Stimulated activated CD4-positive, alpha-beta T cell treated with anti-CD3 and anti-CD28 coated beads, TNF-alpha, amount 100 ng/mL, for 4 hours (primary cell): ENCODE measurements at places on chromosomes 7 and 10.

DNA sequence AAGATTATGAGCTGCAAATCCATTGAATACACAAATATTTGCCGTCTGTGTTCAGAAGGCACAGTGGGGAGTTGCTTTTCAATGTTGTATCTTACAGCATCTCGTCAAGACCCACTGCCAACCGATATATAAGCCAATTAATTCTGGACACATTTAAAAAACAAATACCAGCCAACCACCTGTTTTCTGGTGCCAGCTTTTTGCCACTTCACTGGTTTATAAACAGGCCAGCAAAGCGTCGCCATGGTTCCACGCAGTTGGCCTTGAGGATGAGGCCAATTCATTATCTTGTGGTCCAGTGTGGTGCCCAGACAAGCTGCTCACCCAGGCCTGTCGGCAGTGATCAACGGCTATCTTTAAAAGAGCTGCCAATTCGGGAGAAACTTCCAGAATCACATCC, 321.0 kb downstream of the TCERG1L start:
- no peak for DNase-seq

GRCh38 chr10:10365676-10366075, 652.0 kb upstream of the CELF2 start:
- no peak for DNase-seq

- DNase-seq = no peak
Observed at GRCh38 chr7:143407287-143408251, 1.1 kb downstream of the EPHA1 start.

- DNase-seq = no peak
Observed at GRCh38 chr7:4738711-4739527, 36.5 kb upstream of the AP5Z1 start.

DNA sequence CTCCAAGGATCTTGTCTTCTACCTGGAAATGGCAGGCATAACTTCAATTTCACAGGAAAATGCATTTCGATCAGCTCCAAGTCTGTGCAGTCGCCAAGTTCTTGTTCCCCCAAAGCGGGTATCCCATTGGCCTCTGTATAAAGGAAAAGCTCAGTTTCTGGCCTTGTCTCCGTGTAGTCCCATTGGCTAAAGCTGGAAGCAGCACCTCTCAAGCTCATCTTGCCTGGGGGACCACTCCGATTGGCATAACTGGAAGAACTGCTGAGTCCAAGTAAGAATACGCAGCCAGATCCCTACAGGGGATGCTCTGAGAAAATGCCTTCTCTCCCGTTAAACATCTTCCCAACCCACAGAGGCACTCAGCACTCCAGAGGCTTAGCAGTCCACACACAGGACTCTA, 205.2 kb downstream of the GFRA1 start:
- no peak for DNase-seq

DNA sequence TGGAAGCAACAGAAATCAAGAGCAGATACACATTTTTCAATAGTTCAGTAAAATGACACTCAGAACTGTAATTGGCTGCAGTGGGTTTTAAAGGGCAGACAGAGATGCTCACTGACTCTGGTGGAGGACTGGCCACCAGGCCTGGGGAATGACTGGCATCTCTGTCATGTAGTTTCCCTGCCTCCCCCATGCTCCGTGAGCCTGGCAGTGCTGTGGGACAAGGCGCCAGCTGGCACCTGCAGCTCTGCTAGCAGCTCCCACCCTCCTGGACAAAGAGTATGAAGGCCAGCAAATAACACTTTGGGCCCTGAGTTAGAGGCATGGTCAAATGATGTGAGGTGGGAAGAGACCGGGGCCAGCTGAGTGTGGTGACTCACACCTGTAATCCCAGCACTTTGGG, 15.0 kb downstream of the TSPAN33 start:
- DNase-seq = no peak

- DNase-seq = no peak
Observed at GRCh38 chr10:3270577-3271316, 98.2 kb upstream of the PITRM1 start.

- no peak for DNase-seq
Observed at GRCh38 chr7:12690041-12690878, 2.8 kb downstream of the ARL4A start.

- no peak for DNase-seq
Observed at GRCh38 chr10:109374215-109374614, 549.1 kb downstream of the XPNPEP1 start.

DNA sequence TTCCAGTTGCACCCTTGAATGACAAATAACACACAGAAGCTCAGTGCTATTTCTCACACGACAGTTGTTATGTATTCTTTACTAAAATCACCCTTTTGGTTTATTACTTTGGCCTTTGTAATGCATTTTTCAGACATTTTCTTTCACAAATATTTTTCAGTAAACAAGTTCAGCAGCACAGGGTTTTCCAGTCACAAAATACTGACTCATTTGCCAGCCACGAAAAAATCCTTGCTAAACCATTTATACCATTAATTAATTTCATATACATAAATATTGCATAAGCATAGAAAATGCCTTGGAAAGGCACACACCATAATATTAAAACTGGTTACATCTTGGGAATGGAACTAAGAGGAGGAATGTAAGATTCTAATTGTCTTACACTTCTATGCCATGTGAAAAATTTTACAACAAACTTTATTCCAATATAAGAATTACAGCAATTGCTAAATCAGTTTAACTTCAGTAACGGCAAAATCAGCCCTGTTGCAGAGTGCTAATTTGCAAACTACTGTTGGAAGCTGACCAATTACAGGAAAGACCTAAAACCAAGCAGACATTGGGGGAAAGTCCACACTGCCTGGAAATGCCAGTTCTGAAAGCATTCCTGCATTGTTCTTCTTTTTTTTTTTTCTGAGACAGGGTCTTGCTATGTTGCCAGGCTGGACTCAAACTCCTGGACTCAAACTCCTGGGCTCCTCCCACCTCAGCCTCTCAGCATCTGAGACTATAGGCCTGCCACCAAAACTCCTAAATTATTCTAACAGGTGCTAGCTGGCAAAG, 31.6 kb upstream of the PBLD start:
- DNase-seq = no peak

GRCh38 chr7:155574556-155575290, 28.4 kb upstream of the CNPY1 start:
- no peak for DNase-seq

DNA sequence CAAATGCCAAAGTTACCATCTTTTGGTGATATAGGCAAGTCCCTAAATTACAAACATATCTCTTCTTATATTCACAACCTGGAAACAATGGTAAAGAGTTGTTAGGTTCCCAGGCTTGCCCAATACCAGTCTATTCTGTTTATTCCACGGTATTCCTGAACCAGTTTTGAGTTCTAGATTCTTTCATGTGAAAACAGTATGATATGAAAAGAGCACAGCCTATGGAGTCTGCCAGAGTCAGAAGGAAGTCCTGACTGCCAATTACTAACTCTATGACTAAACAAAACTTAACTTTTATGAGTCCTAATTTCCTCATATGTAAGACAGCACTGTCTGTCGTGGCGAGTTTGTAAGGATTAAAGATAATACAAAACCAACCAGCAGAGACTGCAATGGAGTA, 5.6 kb downstream of the ABI1 start:
- DNase-seq = no peak

GRCh38 chr7:91082852-91083495, 181.3 kb upstream of the FZD1 start:
- no peak for DNase-seq

GRCh38 chr7:112449353-112449752, 907 bp upstream of the IFRD1 start:
- DNase-seq = peak; percentile 25

- DNase-seq = no peak
Observed at GRCh38 chr7:12357508-12357907, 46.2 kb downstream of the VWDE start.

GRCh38 chr10:60820093-60820754, 41.9 kb downstream of the CDK1 start:
- no peak for DNase-seq

GRCh38 chr7:102318482-102318971, 31.9 kb downstream of the SH2B2 start:
- DNase-seq = no peak

DNA sequence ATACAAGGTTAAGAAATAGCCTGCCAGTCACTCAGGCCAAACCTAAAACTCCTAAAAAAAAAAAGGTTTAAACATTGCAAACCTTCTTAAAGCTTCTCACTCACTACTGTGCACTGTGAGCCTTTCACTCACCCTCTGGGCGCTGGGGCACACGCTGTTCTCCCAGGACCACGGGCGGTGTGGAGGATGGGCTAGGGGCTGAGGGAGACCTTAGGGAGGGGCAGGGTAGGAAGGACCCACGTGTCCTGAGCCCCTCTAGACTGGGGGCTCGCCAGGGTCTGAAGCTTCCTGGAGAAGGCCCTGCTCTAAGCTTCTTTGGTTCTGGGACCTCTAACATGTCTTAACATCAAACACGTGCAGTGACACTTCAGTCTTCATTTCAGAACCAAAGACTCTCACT, 569.8 kb downstream of the DNAJB6 start:
- DNase-seq = no peak

- DNase-seq = no peak
Observed at GRCh38 chr7:127119517-127119916, 133.2 kb downstream of the GRM8 start.

- DNase-seq = no peak
Observed at GRCh38 chr7:158351051-158351450, 236.6 kb downstream of the PTPRN2 start.

DNA sequence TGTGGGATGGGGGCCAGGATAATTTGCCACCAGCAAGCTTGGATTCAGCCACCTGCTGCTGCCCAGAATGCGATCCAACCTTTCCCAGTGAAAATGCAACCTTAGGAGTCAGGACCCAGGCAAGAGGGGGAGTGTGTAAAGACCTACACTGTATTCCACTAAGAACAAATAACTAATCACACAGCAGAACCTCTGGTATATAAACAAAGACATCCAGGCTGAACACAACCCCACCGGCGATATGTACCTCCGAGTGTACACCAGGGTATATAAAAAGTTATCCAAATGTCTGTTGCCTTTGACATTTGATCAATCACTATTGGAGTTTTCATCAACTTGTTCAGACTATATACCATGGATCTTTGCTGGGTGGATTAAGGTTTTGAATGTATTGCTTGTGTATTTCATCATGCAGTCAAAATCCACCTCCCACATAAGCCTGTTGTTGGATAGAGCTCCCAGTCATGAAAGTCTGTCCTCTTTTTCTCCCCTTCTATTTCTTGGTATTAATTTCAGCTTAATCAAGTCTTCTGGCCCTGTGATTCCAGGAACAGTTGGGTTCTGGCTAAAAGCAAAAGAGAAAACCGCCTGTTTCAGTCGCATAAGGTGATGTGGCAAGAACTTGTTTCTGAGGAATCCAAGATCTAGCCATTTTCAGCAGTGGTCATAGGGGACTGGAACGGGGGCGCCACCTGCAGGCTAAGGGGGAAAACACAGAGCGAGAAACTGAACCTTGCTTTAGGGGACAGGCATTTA, 290.7 kb downstream of the CCDC3 start:
- peak; percentile 60 for DNase-seq

DNA sequence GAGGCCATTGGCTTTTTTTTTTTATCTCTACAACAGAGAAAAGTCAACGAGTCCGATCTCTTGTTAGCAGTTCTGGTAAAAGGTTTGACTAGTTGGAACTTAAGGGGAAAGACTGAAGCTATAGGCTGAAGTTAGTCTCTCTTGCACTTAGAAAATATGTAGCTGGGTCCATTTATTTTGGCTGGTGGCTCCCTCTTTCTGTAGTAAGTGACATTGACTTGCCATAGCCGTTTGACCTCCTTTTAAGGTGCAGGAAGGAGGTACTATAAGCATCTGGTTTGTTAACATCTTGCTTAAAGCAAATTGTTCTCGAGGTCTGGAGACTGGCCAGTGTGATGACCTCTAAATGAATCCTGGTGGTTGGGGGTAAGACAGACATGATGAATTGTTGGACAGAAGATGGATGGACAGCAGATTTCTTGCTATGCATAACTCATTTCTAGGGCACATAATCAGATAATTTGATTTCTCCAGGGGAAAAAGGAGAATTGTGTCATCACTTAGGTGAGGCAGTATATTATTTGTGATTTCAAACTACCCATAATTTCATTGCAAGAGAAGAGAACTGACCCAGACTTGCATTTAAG, 356.3 kb upstream of the GALNT17 start:
- no peak for DNase-seq

GRCh38 chr7:135291809-135292253, 58.2 kb downstream of the STRA8 start:
- DNase-seq = no peak

DNA sequence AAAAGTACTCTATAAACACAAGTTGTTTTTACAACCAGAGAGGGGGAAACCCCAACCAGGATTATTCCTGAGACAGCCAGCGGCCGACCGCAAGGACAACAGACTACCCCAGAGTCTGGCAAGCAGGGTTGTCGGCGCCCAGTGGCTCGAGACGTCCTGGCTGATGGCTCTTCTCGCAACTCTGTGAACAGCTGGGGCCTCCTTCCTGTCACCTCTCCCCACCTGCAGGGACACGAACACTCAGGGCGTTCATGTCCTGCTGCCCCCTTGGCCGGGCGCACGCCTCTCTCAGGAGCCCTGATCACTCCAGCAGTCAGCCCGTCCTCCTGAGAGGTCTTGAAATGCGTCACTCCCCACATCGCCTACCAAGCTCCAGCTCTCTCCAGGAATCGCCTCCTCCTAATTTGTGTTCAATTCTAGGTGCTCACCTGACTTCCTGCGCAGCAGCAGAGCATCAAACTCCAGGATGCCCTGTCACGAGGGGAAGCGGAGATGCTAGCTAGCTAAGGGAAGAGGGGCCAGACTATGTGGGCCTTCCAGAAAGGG, 66.4 kb upstream of the TNRC18 start:
- no peak for DNase-seq

DNA sequence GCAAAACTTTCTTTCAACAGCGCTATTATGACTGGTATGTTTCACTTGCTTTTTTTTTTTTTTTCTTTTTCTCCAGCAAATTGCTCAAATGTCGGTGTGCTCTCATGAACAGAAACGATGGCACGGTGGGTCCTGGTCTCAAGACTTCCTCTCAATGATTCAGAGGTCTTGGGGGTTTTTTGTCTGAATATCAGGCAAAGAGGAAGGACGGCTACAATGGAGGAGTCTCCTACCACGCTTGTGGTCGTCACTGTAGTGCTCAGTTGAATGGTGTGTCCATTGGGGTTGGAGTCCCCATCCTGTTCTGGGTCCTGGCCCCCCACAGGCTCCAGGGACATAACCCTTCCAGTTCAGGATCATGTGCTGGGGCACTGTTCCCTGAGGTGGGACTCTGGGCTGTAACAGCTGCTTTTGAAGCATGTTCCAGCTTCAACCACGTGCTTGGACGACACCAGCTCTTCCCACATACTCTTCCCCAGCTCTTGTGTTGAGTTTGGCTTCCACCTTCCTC, 266.7 kb upstream of the KLF6 start:
- no peak for DNase-seq

GRCh38 chr7:103866919-103867318, 122.5 kb downstream of the RELN start:
- DNase-seq = no peak

GRCh38 chr7:155166108-155166507, 96.0 kb downstream of the HTR5A start:
- DNase-seq = no peak

- no peak for DNase-seq
Observed at GRCh38 chr10:97759158-97759887, 12.5 kb downstream of the SFRP5 start.
